Vagina (tissue), 2 donors: ENCODE measurements at places on chromosomes 13 and 19.

DNA sequence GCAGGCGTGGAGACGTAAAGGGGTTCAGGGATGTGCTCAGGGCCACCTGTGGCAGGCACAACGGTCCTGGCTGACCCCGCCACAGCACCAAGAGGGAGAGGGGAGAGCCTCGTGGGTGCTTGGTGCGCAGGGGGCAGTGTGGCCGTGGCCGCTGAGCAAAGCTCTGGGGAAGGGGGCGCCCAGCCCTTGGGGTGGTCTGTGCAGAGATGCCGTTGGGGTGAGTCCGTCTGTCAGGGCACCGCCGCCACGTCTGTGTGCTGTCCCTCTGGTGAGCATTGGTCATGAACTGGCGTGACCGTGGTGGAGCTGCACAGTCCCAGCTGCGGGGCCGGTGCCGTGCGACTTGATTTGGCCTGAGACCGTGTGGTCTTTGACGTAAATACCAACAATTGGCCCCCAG is 15.3 kb downstream of the GNA11 start:
- no peak for DNase-seq

GRCh38 chr13:71801781-71802180 is 65.2 kb downstream of the DACH1 start:
- DNase-seq: no peak

DNA sequence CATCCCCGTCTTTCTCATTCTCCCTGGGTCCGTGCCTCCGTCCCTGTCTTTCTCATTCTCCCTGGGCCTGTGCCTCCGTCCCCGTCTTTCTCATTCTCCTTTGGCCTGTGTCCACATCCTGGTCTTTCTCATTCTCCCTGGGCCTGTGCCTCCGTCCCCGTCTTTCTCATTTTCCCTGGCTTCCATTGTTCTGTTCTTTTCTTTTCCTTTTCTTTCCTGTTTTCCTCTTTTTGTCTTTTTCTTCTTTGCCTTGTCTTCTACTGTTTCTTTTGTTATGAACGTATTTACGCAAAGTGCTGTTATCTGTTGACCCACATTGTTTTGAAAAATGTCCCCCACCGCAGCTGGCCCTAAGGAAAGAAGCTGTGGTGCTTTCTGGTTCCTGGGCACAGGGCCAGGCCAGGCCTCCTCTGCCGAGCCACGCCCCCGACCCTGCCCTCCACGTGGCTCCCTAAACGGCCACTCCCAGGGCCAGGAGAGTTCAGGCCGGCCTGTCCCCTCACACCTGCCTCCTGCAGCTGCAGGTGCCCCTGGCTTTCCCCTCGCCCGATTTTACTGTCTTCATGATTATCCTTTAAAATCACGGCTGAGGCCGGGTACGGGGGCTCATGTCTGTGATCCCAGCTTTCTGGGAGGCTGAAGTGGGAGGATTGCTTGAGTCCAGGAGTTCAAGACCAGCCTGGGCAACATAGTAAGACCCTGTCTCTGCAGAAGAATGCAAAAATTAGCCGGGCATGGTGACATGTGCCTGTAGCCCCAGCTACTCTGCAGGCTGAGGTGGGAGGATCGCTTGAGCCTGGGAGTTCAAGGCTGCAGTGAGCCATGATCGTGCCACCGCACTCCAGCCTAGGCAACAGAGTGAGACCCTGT is 14.0 kb upstream of the TMPRSS9 start:
- DNase-seq: no peak

DNA sequence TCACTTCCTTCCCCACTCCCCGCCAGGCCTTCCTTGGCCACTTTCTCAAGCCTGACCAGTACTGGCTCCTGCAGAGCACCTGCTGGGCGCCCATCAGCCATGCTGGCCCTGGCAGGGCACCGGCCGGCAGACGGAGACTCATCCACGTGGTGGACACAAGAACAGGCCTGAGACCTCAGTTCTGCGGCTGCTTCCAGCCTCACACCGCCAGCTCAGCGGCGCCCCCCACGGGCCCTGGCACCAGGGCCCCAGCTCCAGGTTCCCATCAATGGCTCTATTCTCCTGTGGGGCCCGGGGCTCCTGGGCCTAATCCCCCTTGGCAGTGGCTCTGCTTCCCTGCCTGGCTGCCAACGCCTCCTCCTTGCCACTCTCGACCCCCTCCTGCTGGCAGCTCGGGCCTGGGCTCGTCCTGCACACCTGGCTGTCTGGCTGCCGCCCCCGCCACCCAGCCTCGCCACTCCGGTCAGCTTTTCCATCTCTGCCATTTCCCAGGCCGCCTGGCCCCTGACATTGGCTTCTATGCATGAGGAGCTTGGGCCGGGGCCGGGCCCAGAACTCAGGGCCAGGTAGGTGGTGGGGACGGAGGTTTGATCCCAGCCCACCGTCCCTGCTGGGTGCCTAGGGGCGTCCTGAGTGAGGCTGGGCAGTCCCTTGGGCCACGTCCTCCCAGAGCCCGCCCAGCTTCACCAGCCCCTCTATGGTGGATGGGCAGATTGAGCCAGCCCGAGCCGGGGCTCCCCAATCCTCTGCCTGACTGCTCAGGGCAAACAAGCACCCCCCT is 6.2 kb downstream of the NDUFA11 start:
- DNase-seq: no peak

- DNase-seq: no peak
Measured at GRCh38 chr19:8915997-8916396, 83.8 kb downstream of the MBD3L1 start.

DNA sequence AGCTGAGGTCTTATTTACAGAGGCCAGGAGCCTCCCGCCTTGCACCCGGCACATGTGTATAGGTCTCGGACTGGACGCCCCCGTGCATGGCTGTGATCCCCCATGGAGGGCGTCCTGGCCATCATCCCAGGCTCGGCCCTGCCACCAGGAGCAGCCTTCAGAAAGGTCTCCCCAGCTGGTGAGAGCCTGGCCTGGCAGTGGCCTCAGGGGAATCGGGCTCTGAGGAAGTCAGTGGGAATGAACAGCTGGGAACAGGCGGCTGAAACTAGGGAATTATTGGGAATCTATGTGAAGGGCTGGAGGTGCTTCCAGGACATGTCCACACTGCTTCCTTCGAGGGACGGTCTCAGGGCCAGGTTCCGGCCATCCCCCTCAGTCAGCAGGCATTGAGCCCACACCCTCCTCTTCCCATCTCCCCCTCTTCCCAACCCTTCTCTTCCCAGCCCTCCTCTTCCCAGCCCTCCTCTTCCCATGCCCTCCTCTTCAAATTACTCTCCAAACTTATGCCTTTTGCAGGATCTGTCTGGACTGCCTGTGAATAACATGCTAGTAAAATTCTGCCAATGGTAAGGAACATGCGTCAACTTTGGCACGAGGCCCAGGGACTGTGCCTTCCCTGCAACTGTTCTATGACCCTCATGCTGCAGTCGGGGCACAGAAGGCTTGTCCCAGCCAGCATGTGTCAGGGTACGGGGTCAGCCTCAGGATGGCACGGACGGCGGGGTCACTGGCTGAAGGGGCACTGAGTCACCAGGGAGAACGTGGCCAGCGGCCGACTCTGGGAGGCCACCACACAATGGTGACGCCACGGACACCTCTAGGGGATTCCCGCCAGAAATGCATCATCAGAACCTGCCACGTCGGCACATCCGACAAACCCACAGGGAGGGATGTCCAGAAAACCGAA is 24.2 kb upstream of the C13orf46 start:
- no peak for DNase-seq

DNA sequence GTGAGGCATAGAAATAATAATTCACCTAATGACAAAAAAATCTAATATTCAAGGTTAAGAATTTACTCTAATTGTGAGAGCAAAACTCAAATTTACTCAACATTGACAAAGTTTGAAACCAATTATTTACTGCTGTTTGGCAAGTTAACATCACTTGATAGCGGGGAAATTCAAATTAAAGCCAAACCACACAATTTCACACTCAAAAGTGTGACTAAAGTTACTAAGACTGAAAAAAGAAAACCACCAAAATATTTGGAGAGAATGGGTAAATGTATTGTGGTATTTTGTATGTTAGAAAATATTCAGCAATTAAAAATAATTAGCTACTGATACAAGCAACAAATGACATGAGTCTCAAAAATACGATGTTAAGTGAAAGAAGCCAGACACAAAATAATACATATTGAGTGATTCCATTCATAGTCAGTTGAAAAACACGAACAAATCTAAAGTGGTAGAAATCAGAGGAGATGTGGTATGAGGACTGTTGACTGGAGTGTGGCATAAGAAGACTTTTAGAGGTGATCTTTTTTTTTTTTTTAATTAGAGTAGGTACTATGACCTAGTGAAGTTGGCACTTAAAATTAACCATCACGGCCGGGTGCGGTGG is 541.4 kb upstream of the ATXN8OS start:
- DNase-seq: no peak

GRCh38 chr13:75151081-75151643 is 330.8 kb downstream of the TBC1D4 start:
- DNase-seq: no peak

GRCh38 chr13:33079960-33080359 is 63.7 kb downstream of the KL start:
- no peak for DNase-seq

DNA sequence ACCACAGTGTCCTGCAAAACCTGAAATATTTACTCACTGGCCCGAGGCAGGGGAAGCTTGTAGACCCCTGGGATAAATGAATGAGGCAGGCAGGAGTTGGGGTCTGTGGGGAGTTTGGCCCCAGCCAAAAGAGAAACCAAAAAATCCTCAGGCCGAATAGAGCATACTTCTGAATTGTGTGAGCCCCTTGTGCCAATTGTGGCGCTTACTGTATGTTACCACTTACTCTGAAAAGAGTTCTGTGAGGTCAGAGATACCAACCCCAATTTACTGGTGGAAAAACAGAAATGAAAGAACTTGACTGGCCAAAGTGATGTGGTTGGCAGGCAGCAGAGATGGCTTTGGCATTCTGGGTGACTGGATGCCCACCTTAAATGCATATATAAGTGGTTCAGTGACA is 6.9 kb downstream of the CARM1 start:
- DNase-seq: no peak

DNA sequence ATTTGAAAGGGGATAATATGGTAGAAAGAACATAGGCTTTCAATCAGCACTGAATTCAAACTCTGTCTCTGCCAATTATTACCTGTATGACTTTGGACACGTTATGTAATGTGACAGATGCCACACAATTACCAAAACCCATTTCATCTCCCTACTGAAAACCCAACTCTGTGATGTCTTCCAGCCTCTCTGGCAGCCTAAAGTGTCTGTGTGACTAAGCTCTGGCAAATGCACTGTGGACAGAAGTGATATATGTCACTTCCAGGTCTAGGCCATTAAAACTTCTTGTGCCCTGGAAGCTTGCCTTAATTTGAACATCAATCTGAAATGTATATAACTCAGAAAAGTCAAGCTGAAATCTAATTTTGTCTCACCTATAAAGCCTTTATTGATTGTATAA is 552.0 kb downstream of the RFC3 start:
- no peak for DNase-seq

GRCh38 chr13:31880851-31881494 is 141.6 kb downstream of the RXFP2 start:
- no peak for DNase-seq
